ENCODE measurements at places on chromosomes 13 and 19. TPM values are rescaled to one million over a fixed set of nuclear protein-coding genes. Genes with fewer than 3 reads are reported as not detected.

- no peak overlapping the region for H3K4me3 ChIP-seq
- no peak for DNase-seq
- H3K27me3 ChIP-seq = no peaks in the 10 kb centered on the region
Observed at GRCh38 chr13:84479656-84480055, 597.4 kb upstream of the SLITRK1 start.

- H3K36me3 ChIP-seq = no peaks in the 10 kb centered on the region
- no peaks in the 10 kb centered on the region for H3K4me1 ChIP-seq
- DNase-seq = no peak
- H3K27me3 ChIP-seq = no peaks in the 10 kb centered on the region
- H3K4me3 ChIP-seq = no peak overlapping the region
- H3K27ac ChIP-seq = no peak overlapping the region
Observed at GRCh38 chr13:64697226-64697625, 2532.9 kb downstream of the PCDH9 start.

Gene IGFL2
- total RNA-seq = not detected

Gene CLDND2
- total RNA-seq = 0.60 TPM

- H3K27me3 ChIP-seq = peaks cover 7% of the 10 kb centered on the region
- no peaks in the 10 kb centered on the region for H3K36me3 ChIP-seq
- no peaks in the 10 kb centered on the region for H3K4me1 ChIP-seq
- H3K4me3 ChIP-seq = no peak overlapping the region
- H3K27ac ChIP-seq = no peak overlapping the region
Observed at GRCh38 chr13:23671377-23671776, 101.2 kb downstream of the TNFRSF19 start.

- no peak overlapping the region for H3K4me3 ChIP-seq
- DNase-seq = no peak
- H3K4me1 ChIP-seq = peaks cover 58% of the 10 kb centered on the region
Observed at GRCh38 chr19:7706955-7707456, 5.1 kb upstream of the FCER2 start.

DNA sequence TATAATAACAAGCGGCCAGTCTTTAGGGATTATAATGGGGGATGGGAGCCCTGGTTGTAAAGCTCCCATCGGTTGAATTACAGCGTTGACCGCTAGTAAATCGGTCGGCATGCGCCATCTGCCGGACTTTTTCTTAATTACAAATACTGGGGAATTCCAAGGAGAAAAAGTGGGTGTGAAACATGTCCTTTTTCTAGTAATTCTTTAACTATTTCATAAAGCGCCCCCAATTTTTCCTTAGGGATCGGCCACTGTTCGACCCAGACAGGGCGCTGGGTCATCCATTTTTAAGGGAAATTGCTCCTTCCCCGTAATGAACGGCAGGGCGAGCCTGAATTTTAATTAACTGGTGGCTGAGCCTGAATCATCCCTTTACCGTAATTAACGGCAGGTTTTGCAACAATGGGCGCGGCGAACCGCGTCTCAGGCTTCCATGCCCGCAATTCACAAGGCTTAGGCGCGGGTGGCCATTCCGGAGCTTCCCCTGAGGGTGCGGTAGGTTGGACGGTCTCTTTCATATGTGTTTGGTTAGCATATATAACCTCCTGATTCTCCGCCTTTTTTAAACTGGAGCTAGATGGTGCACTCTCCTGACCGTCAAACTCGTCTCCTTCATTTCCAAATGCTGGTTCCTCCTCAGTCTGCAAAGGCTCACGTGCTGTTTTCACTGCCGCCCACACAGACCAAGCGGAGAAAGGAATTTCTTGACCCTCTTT is 30.2 kb upstream of the EVI5L start:
- H3K4me3 ChIP-seq = no peak overlapping the region
- H3K36me3 ChIP-seq = no peaks in the 10 kb centered on the region
- peaks cover 9% of the 10 kb centered on the region for H3K4me1 ChIP-seq
- H3K27me3 ChIP-seq = peaks cover 10% of the 10 kb centered on the region
- H3K27ac ChIP-seq = no peak overlapping the region

Gene SMIM44
- not detected for total RNA-seq
